Stimulated activated CD4-positive, alpha-beta T cell treated with anti-CD3 and anti-CD28 coated beads, Interleukin-1b, Interleukin-23, amount 100 ng/mL, for 1 hour (primary cell): ENCODE measurements at places on chromosomes 13 and 19.

GRCh38 chr19:16160445-16160942 is 12.8 kb downstream of the CIB3 start:
- DNase-seq, result no peak

- DNase-seq, result no peak
These were observed 68.8 kb downstream of the LMO7 start for GRCh38 chr13:75704927-75705288.

GRCh38 chr13:29901710-29902631 is 51.6 kb upstream of the UBL3 start:
- DNase-seq, result no peak

DNA sequence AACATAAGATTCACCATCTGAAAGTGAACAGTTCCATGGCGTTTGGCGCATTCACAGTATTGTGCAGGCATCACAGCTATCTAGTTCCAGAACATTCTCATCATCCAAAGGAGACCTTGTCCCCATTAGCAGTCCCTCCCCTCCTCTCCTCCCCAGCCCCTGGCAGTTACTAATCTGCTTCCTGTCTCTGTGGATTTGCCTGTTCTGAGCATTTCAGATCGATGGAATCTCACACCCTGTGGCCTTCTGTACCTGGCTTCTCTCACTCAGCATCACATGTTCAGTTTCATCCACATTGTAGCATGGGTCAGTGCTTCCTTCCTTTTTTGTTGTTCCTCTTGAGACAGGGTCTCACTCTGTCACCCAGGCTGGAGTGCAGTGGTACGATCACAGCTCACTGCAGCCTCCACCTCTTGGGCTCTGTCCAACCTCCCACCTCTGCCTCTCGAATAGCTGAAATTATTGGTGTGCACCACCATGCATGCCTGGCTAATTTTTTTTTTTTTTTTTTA is 34.6 kb downstream of the CRTC1 start:
- DNase-seq, result no peak

- DNase-seq, result no peak
These were observed 371.3 kb downstream of the IRS2 start for GRCh38 chr13:109415057-109415456.

- no peak for DNase-seq
These were observed 542.0 kb downstream of the DIAPH3 start for GRCh38 chr13:59621773-59622172.

DNA sequence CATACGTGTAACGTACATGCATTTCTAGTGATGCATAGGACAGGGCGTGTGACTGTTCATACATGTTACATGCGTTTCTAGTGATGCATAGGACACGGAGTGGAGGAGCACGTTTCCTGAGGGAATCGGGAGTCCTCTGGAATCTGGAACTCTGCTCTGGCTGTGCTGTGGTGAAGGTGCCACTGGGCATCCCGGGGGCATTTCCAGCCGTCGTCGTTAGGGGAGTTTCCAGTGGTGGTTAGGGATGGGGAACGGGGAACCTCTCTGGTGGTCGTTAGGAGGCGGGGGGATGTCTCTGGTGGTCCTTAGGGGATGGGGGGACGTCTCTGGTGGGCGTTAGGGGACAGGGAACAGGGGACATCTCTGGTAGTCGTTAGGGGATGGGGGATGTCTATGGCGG is 209.6 kb upstream of the SOX1 start:
- no peak for DNase-seq

- DNase-seq, result no peak
These were observed 6.7 kb downstream of the SLC25A23 start for GRCh38 chr19:6452899-6453298.

DNA sequence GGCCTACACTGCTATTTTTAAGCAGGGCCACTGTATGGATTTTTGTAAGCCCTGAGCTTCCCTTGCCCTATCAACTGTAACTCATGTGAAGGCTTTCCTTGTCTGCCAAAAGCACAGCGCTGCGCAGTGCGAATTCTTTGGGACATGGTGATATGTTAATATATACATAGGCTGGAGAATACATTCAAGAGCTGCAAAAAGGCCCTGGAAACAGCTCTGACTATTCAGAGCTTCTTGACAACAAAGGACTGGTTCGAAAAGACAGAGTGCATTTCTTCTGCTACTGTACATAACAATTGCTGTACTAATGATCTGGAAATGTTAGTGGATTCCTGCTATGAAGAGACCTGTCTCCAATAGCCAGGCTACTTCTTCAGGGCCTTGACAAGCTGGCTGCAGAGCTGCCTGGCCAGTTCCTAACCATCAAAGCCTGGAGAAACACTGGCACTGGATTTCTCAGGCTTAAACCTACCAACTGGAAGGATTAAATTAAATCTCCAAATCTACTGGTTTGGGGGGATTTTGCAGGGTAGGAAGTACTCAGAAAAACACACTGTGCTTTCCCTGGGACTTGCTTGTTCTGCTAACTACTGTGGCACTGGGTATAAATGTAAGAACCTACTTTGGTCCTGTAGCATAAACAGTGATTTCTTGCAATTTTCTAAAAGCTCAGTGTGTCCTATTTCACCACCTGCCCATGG is 246.9 kb downstream of the DNAJC15 start:
- DNase-seq, result no peak

DNA sequence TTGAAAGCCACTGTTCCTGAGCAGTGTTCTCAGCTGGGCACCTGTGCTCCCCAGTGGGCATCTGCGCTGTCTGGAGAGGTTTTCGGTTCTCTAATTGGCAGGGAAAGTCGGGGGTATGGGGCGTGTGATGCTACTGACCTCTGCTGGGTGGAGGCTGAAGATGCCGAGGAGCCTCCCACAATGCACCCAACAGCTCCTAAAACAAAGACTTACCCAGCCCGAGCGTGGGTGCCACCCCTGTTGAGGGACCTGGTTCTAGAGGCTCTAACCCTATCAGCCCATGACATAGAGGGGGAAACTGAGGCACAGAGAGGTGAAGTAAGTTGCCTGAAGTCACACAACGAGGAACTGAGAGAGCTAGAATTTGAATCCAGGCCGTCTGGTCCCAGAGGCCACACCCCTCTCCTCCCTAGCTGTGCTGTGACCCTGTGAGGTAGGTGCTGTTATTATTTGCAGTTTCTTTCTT is 2.3 kb downstream of the SPACA4 start:
- DNase-seq, result no peak

DNA sequence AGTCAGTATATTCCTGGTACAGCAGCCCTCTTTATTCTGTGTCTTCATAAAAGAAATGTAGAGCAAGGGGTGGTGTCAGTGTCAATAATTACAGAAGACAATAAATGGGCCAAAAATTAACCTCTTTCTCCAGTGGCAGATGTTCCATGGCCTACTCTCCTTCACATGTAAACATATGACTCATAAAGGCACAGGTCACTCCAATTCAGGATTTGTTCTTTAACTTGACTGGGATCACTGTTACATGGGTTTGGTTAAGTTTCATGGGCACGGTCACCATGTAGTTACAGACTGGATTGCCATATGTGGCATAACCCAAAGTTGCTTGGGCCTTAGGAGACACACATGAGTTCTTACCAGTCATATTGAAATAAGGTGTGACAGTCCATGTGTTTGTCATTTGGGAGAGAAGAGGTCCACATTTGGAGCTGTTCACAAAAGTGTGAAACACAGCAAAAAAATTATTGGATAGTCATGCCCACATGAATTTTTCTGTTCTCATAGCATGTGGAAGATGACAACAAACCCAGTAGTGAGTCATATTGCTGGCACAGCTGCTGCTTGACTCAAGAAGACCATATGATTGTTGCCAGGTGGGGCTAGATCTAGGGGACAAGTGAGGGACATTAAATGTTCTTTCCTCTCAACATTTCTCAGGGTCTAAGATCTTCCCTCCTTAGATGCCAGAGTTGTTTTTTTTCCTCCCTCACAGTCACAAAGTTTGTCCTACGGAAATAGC is 68.1 kb upstream of the HTR2A start:
- DNase-seq, result no peak
